ENCODE measurements at places on chromosomes 3 and 15. TPM values are rescaled to one million over a fixed set of nuclear protein-coding genes. Genes with fewer than 3 reads are reported as not detected.

GRCh38 chr3:189324538-189325138 is 152.9 kb downstream of the TPRG1 start:
- no peak overlapping the region for H3K27ac ChIP-seq
- DNase-seq: no peak
- no peaks in the 10 kb centered on the region for H3K27me3 ChIP-seq
- H3K36me3 ChIP-seq: no peaks in the 10 kb centered on the region
- no peak overlapping the region for H3K4me3 ChIP-seq
- H3K4me1 ChIP-seq: no peaks in the 10 kb centered on the region

DNA sequence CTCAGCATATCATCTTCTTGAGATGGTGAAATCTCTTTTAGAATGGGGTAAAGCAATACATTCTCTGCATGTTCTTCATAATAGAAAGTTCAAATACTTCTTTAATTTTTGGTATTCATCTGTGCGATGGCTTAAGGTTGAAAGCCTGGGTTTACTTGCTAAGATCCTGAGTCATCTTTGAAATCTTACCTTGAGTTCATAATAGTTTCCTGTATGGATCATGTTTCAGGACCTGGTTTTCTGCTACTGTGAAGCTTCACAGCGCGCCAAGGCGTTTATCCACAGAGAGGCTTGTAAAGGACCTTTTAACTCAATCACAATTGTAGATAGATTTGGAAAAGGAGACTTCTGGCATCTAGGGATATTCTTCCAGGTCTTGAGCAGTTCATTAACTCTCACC is 39.0 kb downstream of the MED12L start:
- no peaks in the 10 kb centered on the region for H3K4me1 ChIP-seq
- H3K36me3 ChIP-seq: peaks cover 4% of the 10 kb centered on the region
- no peak overlapping the region for H3K4me3 ChIP-seq
- H3K27ac ChIP-seq: no peak overlapping the region
- no peaks in the 10 kb centered on the region for H3K27me3 ChIP-seq
- DNase-seq: no peak

GRCh38 chr3:105747060-105747541 is 121.7 kb downstream of the CBLB start:
- no peaks in the 10 kb centered on the region for H3K27me3 ChIP-seq
- no peak for DNase-seq
- no peak overlapping the region for H3K4me3 ChIP-seq

- H3K36me3 ChIP-seq: peaks cover 20% of the 10 kb centered on the region
- no peak overlapping the region for H3K27ac ChIP-seq
- H3K4me1 ChIP-seq: peaks cover 4% of the 10 kb centered on the region
- no peak overlapping the region for H3K4me3 ChIP-seq
Measured at GRCh38 chr3:104909198-104909597, 457.5 kb upstream of the ALCAM start.

DNA sequence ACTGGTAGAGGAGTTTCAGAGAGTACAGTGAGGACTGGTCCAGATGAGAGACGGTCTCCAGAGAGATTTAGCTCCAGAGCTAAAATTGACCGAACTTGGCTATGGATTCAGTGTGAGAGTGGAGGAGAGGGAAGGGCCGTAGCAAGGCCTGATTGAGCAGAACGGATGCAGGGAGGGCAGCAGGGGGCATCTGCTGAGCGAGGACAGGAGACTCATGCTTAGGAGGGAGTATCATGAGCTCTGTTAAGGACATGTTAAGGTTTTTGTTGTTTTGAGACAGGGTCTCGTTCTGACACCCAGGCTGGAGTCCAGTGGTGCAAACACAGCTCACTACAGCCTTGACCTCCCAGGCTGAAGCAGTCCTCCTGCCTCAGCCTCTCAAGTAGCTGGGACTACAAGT is 7.7 kb upstream of the LMAN1L start:
- DNase-seq: no peak
- H3K36me3 ChIP-seq: peaks cover 30% of the 10 kb centered on the region
- no peaks in the 10 kb centered on the region for H3K27me3 ChIP-seq
- no peak overlapping the region for H3K27ac ChIP-seq
- H3K4me1 ChIP-seq: no peaks in the 10 kb centered on the region

- no peaks in the 10 kb centered on the region for H3K27me3 ChIP-seq
- H3K36me3 ChIP-seq: no peaks in the 10 kb centered on the region
- no peak within 1 kb of the TSS for H3K4me3 ChIP-seq
- no peak within 1 kb of the TSS for H3K27ac ChIP-seq
- H3K4me1 ChIP-seq: no peaks in the 10 kb centered on the region
Measured at GRCh38 chr3:184031187-184031792, at the start of gene HTR3D. Gene HTR3D, plus strand, starts transcription at chr3:184031742. Its CDS starts 0 bp downstream, at chr3:184031742.

DNA sequence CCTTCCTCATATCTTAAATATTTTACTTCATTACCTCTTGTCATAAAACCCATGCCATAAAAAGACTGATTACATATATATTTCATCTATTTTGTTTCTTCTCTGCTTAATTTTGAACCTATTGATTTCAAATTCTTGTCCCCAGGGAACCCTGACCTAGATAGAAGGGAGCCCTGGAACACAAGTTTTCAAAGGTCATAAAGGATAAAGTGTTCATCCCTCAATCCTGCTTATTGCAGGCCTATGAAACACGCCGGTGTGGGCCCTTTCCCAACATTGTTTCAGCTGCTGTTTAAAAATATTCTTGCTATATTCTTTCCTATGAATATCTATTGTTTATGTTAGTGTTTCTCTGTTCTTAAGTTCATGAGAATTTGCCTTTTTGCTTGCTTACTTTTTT is 1389.5 kb upstream of the GBE1 start:
- H3K36me3 ChIP-seq: no peaks in the 10 kb centered on the region
- no peak overlapping the region for H3K27ac ChIP-seq
- no peaks in the 10 kb centered on the region for H3K4me1 ChIP-seq
- H3K27me3 ChIP-seq: no peaks in the 10 kb centered on the region
- no peak for DNase-seq

- H3K27ac ChIP-seq: no peak overlapping the region
- H3K27me3 ChIP-seq: no peaks in the 10 kb centered on the region
- no peak overlapping the region for H3K4me3 ChIP-seq
- H3K36me3 ChIP-seq: no peaks in the 10 kb centered on the region
- DNase-seq: no peak
Measured at GRCh38 chr3:26229801-26230200, 392.8 kb upstream of the LRRC3B start.

GRCh38 chr15:52306270-52306669 is 10.7 kb upstream of the MYO5C start:
- no peaks in the 10 kb centered on the region for H3K36me3 ChIP-seq
- H3K27ac ChIP-seq: no peak overlapping the region
- DNase-seq: no peak
- no peaks in the 10 kb centered on the region for H3K27me3 ChIP-seq
- H3K4me3 ChIP-seq: no peak overlapping the region

- DNase-seq: no peak
- H3K36me3 ChIP-seq: no peaks in the 10 kb centered on the region
- no peak overlapping the region for H3K4me3 ChIP-seq
- no peak overlapping the region for H3K27ac ChIP-seq
- no peaks in the 10 kb centered on the region for H3K27me3 ChIP-seq
Measured at GRCh38 chr3:115363071-115363470, 216.0 kb upstream of the ZBTB20 start.

Gene SLC9A9
- total RNA-seq: 0.48 TPM

Gene PRSS50
- 0.24 TPM for total RNA-seq

Gene FOXL2NB
- 0.55 TPM for total RNA-seq

Gene PDZRN3
- 5.5 TPM for total RNA-seq
